ENCODE measurements at places on chromosomes 6 and 20.
A peak's percentile ranks its signal among the peaks of the same experiment; 100 is the strongest.

- DNase-seq = no peak
Observed at GRCh38 chr20:48195121-48195870, 410.0 kb upstream of the SULF2 start.

DNA sequence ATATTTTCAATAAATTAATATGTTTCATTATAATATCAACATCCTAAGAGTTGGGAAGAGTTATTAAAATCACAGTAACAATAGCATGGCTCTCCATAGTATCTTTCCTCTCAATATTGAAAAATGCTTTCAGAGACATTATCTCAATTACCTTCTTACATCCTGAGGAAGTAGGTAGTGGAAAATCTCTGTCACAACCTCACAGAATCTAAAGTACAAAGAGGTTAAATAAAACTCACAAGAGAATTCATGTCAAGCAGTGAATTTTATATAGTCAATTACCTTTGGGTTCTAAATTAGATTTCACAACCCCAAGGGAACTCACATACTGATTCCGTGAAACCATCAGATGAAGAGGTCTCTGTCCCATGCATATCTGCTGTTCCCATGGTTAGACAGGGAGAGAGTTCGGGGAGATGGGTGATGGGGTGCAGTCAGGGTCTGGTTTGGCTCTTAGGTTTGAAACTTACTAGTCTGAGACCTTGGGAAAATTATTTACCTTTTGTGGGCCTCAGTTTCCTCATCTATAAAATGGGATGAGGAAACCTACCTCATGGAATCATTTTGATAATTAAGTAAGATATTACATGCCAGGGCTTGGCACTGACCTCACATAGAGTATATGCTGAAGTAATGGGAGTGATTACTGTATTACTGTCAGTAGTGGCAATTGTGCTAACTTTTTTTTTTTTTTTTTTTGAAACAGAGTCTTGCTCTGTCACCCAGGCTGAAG is 74.0 kb upstream of the SNX9 start:
- no peak for DNase-seq

GRCh38 chr20:51511861-51512619 is 30.5 kb downstream of the NFATC2 start:
- DNase-seq = no peak

- no peak for DNase-seq
Observed at GRCh38 chr6:116326181-116326671, 44.5 kb upstream of the DSE start.

DNA sequence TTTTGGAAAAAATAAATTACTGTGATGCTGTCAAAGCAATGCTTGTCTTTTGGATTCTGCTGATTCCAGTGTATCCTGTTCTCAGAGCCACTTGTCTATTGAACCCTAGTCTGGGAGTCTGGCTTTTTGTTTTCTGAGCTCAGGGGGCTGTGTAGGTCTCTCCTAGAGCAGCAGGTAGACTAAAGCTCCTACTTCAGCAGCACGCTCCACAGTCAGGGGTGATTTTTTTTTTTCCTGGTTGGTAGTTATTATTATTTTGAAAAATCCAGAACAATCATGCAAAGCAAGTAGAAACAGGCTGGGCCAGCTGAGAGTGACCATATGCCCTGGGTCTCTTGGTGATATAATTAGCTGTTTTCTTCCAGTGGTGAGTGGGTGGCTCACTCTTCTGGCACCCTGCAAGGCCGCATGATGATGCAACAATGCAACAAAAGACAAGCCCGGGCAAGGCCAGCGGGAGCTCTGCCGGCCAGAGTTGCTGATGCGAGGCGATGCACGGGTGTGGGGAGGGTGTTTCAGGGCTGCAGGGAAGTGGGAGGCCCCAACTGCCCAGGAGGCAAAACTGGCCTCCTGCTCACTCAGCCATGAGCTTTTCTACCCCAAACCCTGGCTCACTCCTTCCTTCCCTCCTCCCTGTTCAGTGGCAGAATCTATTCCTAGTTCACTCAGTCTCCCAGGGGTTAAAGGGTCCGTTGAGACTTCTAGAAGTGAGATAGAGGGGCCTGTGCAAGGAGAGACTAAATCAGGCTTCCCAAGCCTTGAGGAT is 11.5 kb upstream of the CDKN1A start:
- peak; percentile 80 for DNase-seq

DNA sequence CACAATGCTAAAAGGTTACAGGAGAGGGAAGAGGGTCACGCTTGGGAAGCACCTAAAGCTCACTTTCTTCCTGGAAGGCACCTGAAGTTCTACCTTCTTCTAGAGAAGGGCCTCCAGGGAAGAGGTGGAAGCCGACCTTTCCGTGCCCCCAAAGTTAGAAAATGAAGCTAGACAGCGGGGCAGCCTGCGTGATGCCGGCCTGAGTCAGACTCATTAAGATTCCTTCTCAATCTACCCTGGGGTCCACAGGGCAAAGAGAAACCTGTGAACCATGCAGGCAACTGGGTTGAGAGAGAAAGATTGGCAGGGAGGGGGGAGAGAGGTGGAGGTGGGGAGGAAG is 54.8 kb upstream of the CCDC167 start:
- DNase-seq = no peak

- DNase-seq = no peak
Observed at GRCh38 chr6:130964808-130965604, 98.0 kb downstream of the EPB41L2 start.

DNA sequence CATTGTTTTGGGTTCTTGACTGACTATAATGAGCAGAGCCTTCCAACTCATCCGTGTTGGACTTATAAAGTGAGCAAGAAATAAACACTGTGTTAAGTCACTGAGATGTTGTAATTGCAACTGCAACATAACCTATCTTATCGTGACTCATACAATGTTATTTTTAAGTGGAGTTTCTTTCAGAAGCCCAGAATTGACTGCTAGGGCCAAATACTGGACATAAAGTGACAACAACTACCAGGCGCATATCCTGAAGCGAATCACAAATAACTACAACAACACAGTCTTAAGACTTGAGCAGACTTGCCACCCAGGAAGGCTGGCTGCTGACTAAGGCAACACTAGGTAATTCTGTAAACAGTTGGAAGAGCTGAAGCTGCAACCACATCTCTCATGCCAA is 326.6 kb downstream of the COL12A1 start:
- DNase-seq = no peak

DNA sequence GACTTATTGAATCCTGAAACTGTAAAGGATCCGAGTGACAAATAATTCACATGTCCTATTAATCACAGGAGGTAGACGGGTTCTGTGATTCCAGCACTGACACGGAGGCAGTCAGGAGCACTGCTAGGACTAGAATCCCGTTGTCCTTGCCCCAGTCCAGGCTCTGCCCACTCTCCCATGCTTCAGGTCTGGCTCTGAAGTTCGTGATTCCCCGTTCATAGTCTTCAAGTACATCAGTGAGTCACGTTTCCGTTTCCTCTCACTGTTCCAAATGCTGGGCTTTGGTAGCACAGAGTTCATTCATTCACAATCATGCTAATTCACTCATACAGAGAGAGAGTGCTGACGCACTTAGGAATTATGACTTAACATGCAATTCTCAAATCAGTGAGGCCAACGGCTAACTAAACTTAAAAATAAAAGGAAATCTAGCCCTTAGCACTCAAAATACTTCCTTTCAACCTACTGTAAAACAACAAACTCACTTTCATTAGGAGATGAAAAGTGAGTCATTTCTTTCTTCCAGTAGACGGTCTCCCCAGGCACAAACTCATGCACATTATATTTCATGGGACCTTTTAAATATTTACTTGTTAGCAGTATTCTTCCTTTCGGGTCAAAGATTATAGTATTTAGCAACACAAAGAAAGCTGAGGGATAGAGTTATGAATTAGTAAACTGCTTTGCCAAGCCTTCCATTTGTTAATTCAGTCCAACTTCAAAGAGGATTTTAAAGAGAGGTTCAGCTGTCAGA is 94.0 kb upstream of the NHSL1 start:
- no peak for DNase-seq

DNA sequence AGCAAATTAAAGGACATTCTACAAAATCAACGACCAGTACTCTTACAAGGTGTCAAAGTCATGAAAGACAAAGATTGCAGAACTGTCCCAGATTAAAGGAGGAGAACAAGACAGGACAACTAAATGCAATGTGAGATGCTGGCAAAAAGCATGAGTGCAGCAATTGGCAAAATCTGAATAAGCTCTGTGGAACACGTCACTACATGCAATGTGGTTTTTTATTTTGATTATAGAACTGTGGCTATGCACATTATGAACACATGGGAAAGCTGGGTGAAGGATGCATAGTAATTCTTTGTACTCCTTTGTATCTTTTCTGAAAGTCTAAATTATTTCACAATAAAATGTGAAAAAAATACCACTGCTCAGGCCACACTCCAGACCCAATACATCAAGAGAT is 509.4 kb downstream of the KIF16B start:
- DNase-seq = no peak

DNA sequence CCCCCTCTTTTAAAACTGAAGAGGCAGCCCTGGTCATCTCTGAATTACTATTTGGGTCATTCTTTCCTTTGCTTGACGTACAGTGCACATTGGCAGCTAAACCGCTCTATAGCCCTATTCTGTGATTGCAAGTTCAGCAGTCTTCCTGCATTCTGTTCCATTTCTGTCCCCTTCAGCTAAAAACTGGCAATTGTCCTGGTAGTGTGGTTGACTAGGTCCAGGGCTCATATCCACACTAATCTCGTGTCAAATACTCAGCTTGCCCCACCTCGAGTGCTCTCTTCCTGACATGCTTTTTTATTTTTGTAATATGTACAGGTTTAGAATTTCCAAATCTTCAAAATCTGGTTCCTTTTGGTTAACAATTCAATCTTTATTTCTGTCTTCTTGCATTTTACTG is 282.1 kb downstream of the THBS2 start:
- no peak for DNase-seq

- no peak for DNase-seq
Observed at GRCh38 chr6:120608826-120609225, 725.5 kb downstream of the TBC1D32 start.

DNA sequence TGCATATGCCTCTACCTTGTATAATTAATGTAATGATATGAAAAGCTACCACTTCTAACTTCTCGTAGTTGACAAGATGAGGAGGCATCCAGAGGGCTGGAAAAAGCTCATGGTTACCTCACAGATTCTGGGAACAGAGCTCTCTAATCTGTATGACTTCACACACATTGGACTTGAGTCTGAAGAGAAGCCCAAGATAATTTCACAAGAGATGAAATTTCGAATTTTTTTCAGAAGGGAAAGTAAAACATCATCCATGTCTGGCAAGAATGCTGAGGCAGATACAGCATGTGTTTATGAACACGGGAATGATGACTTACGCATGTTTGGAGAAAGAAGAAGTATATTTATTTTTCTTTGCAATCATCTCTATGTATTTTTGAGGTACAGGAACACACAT is 141.8 kb upstream of the TENT5A start:
- DNase-seq = no peak

- DNase-seq = no peak
Observed at GRCh38 chr6:83294676-83295075, 101.5 kb downstream of the RWDD2A start.

GRCh38 chr6:11491596-11492463 is 45.7 kb upstream of the TMEM170B start:
- no peak for DNase-seq

GRCh38 chr6:158825951-158826306 is 6.8 kb upstream of the EZR start:
- DNase-seq = no peak

DNA sequence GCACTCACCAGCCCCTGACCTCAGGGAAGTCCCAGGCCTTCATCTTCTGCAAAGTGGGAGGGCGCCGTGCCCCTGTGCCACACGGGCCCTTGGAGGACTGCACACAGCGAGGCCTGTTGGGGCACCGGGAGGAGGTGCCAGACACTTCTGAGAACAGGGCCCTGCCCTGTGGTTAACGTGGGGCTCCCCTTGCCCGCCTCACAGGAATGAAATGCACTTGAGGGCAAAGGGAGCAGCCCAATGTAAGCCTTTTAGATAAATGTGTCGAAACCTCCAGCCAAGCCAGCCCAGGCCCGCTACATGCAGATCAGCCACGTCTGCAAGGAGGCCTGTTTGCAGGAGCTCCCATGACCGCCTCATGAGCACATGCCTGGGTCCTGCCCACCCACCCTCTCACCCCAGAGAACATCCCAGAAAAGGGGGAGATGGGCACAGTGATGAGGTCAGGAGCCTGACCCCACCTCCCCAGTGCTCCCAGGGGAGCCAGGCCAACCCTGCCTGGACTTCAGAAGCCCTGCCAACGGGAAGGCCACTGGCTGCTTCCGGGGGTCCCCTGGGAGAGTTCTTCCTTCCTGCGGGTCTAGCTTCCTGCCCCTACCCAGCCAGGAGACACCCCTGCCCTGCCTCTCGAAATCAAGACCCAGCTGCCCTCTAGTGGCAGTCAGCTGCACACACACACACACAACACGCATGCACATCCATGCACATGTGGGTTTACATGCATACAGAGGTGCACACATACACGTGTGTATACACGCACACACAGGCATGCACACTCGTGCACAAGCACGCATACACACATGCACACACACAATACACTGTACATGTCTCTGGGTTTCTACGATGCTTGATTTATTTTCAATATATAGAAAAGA is 178.7 kb downstream of the TAF4 start:
- DNase-seq = peak; percentile 23

Measured in GM18507 (cell line).